ENCODE measurements at places on chromosomes 4 and X. TPM values are rescaled to one million over a fixed set of nuclear protein-coding genes. Genes with fewer than 3 reads are reported as not detected.

Gene NLGN4X
- 13.6 TPM for polyA plus RNA-seq

Gene FAM114A1
- 30.4 TPM for polyA plus RNA-seq

Gene KCTD8
- polyA plus RNA-seq = 3.9 TPM

Gene CASP3
- 36.1 TPM for polyA plus RNA-seq

Gene ESX1
- not detected for polyA plus RNA-seq

Gene DCAF4L1
- 0.12 TPM for polyA plus RNA-seq

Gene FAM47E
- 10.4 TPM for polyA plus RNA-seq

Gene HAND2
- polyA plus RNA-seq = 0.36 TPM

Gene DMP1
- polyA plus RNA-seq = not detected

Gene BOD1L1
- polyA plus RNA-seq = 52.3 TPM

Measured in right renal cortex interstitium (tissue), 3 donors.